ENCODE measurements at places on chromosomes 5 and 9.

DNA sequence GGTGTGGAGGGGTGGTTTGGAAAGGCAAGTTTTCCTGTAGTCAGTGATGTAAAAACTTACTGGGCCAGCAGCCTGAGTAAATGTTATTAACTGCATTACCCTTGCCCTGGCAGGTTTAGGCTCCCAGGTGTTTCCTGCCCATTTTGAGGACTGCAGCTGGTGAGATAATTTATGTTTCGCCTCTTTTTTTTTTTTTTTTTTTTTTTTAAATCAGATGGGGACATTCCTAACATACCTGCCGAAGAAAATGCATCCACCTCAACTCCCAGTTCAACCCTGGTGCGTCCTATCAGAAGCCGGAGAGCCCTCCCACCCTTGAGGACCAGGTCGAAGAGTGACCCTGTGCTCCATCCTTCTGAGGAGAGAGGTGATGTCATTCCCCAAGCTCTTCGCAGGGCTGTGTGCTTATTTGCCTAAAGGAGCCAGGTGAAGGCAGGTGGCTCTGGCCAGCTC is 60.6 kb downstream of the ENTREP1 start:
- DNase-seq: no peak

GRCh38 chr9:111994831-111995458 is 98.3 kb downstream of the UGCG start:
- no peak for DNase-seq

DNA sequence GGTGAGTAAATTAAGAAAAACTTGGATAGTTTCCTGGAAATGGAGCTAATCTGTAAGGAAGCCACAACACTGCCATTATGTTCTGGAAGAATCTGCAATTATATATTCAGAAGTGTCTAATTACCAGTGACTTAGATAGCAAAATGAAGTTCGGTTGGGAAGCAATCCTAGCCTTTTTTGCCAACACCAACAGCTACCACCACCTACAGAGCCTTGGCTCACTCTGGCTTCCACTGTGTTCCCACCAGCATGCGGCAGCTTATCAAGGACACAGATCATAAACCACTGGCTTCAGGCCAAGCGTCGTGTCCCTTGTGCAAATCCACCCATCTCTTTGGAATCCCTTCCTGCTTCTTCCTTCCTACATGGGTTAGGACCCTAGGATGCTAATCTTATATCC is 118.0 kb upstream of the PCA3 start:
- DNase-seq: no peak

GRCh38 chr5:122078116-122079110 is at the start of gene LOX:
Gene LOX, minus strand, starts transcription at chr5:122078259. Its CDS starts 274 bp downstream, at chr5:122077985.
- DNase-seq: no peak

- DNase-seq: no peak
Measured at GRCh38 chr5:78811121-78811817, 162.7 kb upstream of the LHFPL2 start.

- DNase-seq: no peak
Measured at GRCh38 chr5:61599370-61600122, 267.5 kb downstream of the ZSWIM6 start.

GRCh38 chr5:151688436-151688835 is 1.7 kb upstream of the SPARC start:
- DNase-seq: no peak

DNA sequence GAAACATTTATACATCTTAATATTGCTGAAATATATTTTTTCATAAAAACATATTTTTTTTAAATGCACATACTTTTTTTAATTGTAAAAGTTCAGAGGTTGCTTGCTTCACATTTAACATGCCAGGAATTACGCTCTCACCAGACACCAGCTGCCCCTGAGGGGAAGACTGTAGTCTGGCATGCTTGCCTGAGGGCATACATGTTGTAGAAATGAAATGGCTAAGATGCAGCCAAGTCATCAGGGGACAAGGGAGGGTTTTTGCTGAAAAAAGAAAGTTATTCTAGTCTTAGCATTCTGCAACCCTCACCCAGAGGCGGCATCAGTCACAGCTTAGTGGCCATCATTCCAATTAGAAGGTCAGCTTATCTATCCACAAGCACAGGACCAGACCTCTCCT is 426.7 kb upstream of the FTMT start:
- DNase-seq: no peak

DNA sequence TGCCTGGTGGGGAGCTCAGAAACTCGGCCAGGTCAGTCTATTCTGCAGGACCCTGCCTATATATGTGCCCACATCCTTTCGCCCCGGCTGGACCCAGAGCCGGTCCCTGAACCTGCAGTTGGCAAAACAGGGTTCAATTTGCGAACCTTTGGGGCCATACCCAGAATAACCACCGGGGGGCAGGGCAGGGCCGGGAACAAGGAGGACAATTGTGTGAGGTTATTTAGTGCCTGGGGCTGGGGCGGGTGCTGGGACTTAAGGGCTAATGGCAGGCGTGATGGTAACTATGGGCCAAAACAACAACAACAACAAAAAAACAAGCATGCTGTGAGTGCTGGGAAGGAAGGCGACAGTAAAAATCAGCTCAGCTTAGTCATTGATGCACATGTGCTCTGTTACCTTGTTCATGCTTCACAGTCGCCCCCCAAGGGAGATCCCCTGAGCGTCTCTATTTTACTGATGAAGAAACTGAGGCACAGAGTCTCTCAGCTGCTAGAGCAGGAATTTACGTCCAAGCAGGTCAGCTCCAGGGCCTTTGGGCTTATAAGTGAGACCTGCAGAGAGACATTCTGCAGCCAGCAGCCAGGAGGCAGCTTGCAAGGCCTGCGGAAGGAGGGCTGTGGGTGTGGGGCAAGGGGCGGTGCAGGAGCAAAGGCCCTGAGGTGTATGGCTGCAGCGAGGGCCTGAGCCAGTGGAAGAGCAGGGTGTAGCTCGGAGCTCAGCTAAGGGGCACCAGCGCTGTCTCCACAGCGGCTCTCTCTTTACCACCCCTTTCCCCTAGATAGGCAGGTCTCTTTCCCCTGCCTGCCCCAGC is 106.0 kb downstream of the PHF2 start:
- DNase-seq: peak; percentile 9

DNA sequence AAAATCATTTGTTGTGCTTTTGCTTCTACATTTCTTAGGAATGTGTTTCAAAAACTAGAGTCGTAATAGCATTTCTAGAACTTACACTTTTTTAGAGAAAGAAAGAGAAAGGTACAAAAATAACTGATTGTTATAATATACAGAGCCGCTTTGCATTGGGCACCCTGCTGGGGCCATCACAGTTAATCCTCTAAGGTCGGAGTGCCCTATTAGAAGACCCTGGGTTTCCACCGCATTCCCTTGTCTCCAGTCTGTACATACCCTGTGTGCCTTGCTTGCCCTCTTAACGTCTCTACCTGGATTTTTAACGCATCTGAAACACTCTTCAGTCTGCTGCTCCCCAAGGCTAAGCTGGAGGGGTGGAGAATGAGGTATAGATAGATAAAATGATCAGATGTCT is 1.3 kb downstream of the MARVELD2 start:
- DNase-seq: no peak

DNA sequence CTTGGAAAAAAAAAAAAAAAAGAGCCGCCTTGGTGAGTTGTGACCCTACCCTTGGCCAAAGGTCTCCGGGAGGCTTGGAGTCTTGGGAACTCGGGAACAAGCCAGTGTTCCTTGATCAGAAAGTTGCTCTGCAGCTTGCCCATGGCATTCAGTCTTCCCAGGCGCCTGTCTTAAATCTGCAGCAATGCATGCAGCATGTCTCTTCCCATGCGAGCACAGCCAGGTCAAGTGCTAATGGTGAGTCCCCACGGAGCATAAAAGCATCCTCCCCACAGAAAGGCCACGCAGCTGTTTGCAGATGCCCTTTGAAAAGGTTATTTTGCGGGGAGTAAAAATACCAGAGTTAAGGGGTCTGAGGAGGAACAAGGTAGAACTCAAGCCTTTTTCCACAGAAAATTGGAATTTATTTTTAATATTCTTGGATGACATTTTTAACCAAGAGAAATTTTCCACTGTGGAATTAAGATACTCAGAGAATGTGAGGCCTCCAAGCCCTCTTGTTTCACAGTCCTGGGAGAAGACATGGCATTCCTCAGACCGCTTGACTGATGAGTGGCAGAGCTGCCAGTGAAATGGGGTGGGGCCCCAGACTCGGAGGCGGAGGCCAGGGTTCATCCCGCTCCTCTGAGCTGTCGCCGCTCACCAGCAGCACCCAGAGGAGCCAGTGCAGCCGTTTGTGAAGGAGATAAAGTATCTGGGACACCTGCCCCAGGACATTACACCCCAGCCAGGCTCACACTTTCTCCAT is 81.6 kb downstream of the CYFIP2 start:
- no peak for DNase-seq

DNA sequence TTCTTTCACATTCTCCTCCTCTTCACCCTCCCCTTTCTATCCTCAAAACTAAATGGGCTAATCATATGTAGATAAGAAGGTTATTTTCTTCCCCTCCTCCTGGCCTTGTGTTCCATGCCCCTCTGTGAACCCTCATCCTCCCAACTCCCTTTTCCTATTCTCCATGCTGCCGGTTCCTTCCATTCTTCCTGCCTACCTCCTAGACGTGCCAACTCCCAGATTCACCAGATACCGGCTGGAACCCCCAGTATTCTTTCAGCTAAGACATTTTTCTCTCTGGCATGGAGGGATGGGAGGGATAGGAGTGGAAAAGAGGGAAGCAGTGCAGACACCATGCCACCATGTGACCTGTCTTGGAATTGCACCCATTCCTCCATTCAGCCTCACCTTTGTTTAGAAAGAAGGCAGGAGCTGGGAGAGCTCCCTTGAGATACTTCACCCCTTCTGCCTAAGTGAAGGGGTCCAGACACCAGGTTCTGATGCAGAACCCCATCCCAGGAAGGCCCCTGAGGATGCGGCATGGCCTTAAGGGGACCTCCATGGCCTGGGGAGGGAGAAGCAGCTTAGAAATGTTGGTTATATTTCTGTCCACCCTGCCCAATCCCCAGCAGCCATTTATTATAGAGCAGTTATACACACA is 4.8 kb downstream of the DNAJB5 start:
- DNase-seq: no peak

DNA sequence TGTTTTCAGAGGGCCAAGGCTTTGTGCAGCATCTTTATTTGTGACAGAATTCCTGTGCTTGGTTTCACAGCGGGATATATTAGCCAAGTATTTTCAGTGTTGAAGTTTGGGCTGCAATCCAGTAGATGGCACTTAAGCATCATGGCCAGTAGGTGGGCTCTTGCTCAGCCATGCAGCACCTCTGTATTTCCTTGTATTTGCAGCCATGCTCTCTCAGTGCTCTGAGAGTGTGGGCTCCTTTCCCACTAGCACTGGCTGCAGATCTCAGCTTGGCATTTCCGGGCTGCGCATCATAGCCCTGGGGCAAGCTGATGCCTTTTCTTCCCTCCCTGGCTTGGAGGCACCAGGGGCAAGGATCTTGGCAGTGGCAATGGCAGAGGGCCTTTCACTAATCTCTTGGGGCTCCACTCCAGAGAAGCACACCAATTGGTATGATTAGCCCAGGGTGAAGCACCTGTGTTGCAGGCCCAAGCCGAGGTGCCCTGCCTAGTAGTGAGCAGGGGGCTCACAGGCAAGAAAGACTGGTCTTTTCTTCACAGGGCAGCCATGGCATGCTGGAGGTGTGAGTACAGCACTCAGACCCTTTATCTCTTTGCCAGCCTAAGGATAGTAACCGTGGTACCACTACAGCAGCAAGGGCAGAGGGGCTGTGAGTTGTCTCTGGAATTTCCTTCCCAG is 48.3 kb downstream of the SLCO6A1 start:
- no peak for DNase-seq

GRCh38 chr5:127599320-127599719 is 49.6 kb upstream of the CTXN3 start:
- no peak for DNase-seq

DNA sequence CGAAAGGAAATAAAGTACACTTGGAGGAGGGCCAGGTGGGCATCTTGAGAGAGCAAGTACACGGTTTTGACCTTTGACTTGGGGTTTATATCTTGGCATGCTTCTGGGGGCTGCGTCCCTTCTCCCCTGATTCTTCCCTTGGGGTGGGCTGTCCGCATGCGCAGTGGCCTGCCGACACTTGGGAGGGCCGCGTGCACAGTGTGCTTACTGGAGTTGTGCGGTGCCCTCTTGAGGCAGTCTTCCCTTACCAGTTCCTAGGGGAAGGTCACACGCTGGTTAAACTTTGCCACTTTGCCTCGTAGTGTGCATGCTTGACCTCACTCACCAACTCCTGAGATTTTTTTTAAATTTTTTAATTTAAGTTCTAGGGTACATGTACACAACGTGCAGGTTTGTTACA is 4.3 kb upstream of the CLPTM1L start:
- DNase-seq: no peak

GRCh38 chr5:159878988-159879471 is 37.3 kb upstream of the ADRA1B start:
- DNase-seq: no peak

DNA sequence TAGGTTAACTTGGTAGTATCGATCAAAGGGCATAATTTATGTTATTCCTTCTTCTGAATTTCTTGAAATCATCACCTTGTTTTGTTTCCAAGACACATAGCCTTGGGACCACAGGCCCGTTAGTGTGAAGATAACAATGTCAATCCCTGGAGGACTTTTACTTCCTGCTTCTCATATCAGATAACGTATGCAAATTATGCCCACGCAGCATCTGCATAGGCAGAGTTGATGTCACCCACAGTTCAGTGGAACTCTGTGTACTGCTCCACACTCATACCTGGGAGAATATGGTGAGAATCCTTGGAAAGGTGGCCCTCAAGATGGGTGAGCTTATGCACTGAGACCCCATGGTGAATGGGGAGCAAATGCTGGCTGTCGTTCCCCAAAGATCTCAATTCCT is 95.0 kb downstream of the CFAP90 start:
- no peak for DNase-seq

- no peak for DNase-seq
Measured at GRCh38 chr5:173114536-173114935, 29.8 kb upstream of the BNIP1 start.

DNA sequence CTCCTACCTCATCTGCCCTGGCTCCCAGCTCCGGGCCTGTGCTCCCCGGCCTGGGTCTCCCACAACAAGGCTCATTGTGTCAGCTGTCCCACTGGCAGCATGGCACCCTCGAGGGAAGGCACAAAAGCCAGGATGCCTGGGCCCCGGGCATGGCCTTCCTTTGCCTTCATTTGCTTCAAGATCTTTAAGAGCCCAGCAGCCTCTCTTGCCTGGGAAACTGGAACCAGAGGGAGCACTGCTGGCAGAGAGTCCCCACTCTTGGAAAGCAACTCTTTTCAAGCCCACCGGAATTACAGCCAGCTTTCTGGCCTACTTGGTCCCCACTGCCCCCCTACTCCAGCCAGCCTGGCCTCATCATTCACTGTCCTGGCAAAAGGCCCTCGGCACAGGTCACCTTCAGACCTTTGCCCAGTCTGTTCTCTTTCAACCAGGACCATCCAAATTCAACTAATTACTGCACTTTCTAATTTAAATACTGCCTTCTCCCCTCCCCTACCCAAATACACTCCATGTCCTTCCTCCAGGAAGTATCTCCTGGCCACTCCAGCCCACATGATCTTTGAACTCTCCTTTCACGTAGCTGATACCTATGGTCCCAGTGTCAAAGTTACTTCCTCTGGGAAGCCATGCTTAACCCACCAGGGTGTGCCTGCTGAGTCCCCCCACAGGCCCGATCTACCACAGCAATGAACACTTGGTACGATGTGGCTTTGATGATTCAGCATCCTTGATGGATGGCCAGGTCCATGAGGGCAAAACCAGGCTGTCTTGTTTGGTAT is 8.9 kb downstream of the ZER1 start:
- no peak for DNase-seq

All from hypothalamus (tissue), 51 donors.